ENCODE measurements at places on chromosomes 7 and 10.

- DNase-seq, result no peak
Observed at GRCh38 chr10:58511765-58512490, 744 bp upstream of the BICC1 start.

DNA sequence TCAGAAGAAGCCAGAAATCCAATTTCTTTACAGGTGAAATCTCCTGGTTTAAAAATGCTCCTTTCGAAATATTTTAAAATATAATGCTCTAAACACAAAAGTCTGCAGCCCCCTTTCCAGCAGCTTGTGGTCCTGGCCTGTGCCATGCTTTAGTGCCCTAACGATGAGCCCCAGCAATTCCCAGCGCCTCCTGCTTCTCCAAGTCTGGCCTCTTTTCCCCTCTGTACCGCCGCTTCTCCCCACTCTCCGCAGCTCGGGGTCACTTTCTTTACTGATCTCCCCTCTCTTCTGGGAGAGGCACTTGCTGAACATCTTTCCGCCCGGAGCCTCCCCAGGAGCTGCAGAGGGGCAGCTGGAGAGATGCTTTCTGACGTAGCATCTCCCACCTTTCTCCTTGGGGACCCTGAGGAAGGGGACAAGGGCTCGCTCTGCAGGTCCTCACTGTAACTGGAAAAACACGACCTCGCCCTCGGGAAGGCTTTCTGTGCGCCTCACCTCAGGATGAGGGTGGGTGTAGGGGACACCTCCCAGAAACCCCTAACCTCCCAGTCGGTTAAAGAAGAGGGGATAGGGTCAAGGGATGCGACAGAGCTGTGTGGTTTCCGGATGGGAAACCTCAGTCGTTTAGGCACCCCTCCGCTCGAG lies 565 bp upstream of the INA start:
- no peak for DNase-seq

DNA sequence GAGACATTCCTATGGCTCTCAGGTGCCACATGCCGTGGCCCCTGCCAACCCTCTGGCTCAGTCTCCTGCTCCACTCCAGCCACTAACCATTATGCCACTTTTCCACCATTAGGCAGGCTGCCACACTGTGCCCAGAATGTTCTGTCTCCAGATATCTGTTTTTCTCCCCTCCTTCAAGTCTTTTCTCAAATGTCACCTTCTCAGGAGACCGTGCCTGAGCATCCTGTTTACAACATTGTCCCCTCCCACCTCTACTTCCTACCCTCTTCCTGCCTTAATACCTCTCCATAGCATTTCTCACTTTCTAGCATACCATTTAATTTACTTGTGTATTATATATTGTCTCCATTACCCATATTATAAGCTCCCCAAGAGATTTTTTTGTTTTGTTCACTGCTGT lies 162.5 kb upstream of the LYZL2 start:
- DNase-seq, result no peak

GRCh38 chr10:63103971-63104409 lies 29.1 kb upstream of the NRBF2 start:
- no peak for DNase-seq

DNA sequence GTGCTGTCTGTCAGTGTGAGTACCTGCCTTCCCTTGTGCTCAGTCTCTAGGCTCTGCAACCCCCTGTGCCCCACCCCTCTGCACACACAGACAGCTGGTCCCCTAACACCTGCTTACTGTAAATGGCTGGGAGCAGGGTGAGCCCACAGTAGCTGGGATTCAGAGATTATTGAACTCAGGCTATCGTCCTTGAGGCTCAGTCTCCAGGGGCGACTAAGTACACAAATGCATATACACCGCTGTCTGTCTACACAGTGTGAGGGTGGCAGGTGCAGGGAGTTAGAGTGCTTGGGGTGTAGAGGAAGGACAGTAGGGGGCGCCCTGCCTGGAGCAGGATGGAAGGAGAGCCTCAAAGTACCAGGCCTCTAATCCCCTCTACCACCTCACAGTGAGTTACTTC lies 12.9 kb downstream of the UPP1 start:
- DNase-seq, result no peak

GRCh38 chr10:99279626-99280111 lies 44.0 kb upstream of the HPSE2 start:
- no peak for DNase-seq

DNA sequence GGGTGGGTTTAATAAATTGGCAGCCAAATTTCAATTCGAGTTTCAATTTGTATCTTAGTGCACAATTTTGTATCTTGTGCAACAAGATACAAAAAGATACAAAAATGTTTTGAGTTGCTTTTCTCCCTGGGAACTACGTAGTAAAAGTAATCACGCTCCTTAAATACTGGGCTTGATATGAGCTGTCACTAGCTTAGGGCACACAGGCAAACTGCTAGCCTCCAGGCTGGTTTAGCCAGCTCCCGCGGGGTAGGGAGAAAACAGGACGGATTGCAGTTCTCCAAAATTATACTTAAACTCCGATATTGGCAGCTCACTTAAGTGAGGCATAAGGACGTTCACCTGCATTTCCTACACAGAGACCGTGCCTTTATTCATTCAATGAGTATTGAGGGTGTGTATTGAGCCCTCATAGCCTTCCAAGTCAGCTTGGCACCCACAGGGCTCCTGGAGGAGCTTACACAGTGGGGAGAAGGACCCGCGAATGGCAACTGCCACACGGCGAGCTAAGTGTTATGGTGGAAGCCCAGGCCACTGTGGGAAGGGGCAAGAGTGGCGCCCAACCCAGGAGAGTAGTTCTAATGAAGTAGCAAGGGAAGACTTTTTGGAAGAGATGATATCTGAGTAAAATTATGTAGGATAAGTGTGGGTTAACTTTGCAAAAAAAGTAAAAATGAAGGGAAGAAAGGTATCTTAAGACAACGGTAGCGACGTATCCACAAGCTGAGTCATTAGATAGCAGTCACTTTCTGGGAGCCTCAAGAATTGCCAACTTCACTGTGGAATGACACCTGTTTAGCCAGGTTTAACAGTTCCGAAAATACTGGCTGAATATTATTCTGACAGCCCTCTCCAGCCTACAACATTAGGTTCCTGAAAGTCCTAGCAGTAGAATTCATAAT lies 1.6 kb upstream of the EPC1 start:
- DNase-seq, result no peak

GRCh38 chr7:36155811-36156361 lies 2.8 kb downstream of the EEPD1 start:
- no peak for DNase-seq
